ENCODE measurements at places on chromosomes 1 and 21.

GRCh38 chr1:5256793-5257192 is 602.4 kb downstream of the AJAP1 start:
- no peaks in the 10 kb centered on the region for H3K27me3 ChIP-seq
- H3K36me3 ChIP-seq = no peaks in the 10 kb centered on the region
- DNase-seq = no peak
- H3K4me1 ChIP-seq = no peaks in the 10 kb centered on the region
- H3K4me3 ChIP-seq = no peak overlapping the region

- no peak overlapping the region for H3K27ac ChIP-seq
- no peaks in the 10 kb centered on the region for H3K36me3 ChIP-seq
- H3K27me3 ChIP-seq = no peaks in the 10 kb centered on the region
- H3K4me1 ChIP-seq = no peaks in the 10 kb centered on the region
- no peak for DNase-seq
- H3K4me3 ChIP-seq = no peak overlapping the region
Measured at GRCh38 chr21:26057477-26058170, 112.9 kb downstream of the APP start.

GRCh38 chr1:9363061-9363471 is 70.4 kb downstream of the SPSB1 start:
- H3K27me3 ChIP-seq = no peaks in the 10 kb centered on the region
- no peaks in the 10 kb centered on the region for H3K4me1 ChIP-seq
- no peak overlapping the region for H3K4me3 ChIP-seq
- no peak for DNase-seq
- H3K36me3 ChIP-seq = no peaks in the 10 kb centered on the region

GRCh38 chr21:29504751-29505321 is 206.1 kb downstream of the BACH1 start:
- H3K27ac ChIP-seq = no peak overlapping the region
- no peak overlapping the region for H3K4me3 ChIP-seq
- DNase-seq = no peak
- no peaks in the 10 kb centered on the region for H3K27me3 ChIP-seq
- no peaks in the 10 kb centered on the region for H3K36me3 ChIP-seq

- no peak for DNase-seq
- H3K4me3 ChIP-seq = no peak overlapping the region
- no peaks in the 10 kb centered on the region for H3K4me1 ChIP-seq
- H3K27ac ChIP-seq = no peak overlapping the region
- H3K36me3 ChIP-seq = no peaks in the 10 kb centered on the region
Measured at GRCh38 chr21:41846033-41846317, 33.2 kb downstream of the PRDM15 start.

- peak; percentile 33 for DNase-seq
- peak overlapping the region; percentile 41 for H3K27ac ChIP-seq
- no peak overlapping the region for H3K4me3 ChIP-seq
- H3K27me3 ChIP-seq = no peaks in the 10 kb centered on the region
- H3K4me1 ChIP-seq = no peaks in the 10 kb centered on the region
- H3K36me3 ChIP-seq = no peaks in the 10 kb centered on the region
Measured at GRCh38 chr1:56074007-56074651, 505.2 kb downstream of the PLPP3 start.

DNA sequence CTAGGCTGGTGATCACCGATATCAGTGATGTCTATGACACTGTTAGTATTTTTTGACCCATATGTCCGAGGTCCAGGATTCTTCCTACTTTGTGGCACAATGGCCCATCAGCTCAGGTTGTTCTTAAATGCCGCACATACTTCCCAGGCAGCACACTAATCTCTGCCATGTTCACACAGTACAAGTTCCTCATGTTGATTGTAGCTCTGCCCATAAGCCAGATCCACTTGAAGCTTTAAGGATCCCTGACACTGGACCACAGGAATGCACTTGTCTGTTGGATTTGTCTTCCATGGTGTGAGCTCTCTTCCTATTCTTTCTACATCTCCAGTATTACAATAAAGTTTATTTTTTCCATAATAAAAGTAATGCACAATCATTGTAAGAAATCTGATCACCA is 69.5 kb downstream of the DDX20 start:
- H3K27ac ChIP-seq = no peak overlapping the region
- H3K27me3 ChIP-seq = no peaks in the 10 kb centered on the region
- no peaks in the 10 kb centered on the region for H3K4me1 ChIP-seq
- no peaks in the 10 kb centered on the region for H3K36me3 ChIP-seq

DNA sequence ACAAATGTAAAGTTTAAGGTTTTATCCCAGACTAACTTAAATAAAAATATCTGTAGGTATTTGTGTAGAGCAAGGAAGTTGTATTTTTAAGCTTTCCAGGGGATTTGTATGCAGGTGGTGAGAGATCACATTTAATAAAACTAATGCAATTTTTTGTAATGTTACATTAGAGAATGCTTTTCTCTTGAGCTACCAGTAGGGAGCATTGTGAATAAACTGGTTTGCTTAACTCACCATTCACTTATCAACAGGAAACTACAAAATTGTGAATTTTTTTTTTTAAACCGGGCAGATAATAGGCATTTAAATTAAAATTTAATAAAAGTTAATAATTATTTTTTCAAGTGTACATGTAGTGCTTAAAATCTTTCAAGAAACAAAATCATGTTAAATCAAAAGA is 78.6 kb downstream of the IVNS1ABP start:
- DNase-seq = no peak
- no peaks in the 10 kb centered on the region for H3K36me3 ChIP-seq
- no peak overlapping the region for H3K27ac ChIP-seq
- H3K4me1 ChIP-seq = no peaks in the 10 kb centered on the region

- no peak overlapping the region for H3K4me3 ChIP-seq
- no peaks in the 10 kb centered on the region for H3K4me1 ChIP-seq
- no peaks in the 10 kb centered on the region for H3K27me3 ChIP-seq
Measured at GRCh38 chr1:199073166-199073565, 434.3 kb downstream of the PTPRC start.

Data from colonic mucosa (tissue), 4 donors.